Left lung (tissue), 14 donors: ENCODE measurements at places on chromosomes 13 and 19. TPM values are rescaled to one million over a fixed set of nuclear protein-coding genes. Genes with fewer than 3 reads are reported as not detected.

GRCh38 chr13:28410096-28410495 is 84.8 kb downstream of the FLT1 start:
- H3K4me1 ChIP-seq = peaks cover 10% of the 10 kb centered on the region
- H3K27ac ChIP-seq = no peak overlapping the region
- H3K36me3 ChIP-seq = no peaks in the 10 kb centered on the region
- no peak for DNase-seq

- H3K4me3 ChIP-seq = peak within 1 kb of the TSS; percentile 58
- H3K36me3 ChIP-seq = no peaks in the 10 kb centered on the region
- H3K4me1 ChIP-seq = peaks cover 62% of the 10 kb centered on the region
- no peaks in the 10 kb centered on the region for H3K27me3 ChIP-seq
Measured at GRCh38 chr19:4559569-4559968, at the start of gene SEMA6B. Gene SEMA6B, minus strand, starts transcription at chr19:4559684. Its CDS starts 1,227 bp downstream, at chr19:4558457.

- H3K36me3 ChIP-seq = no peaks in the 10 kb centered on the region
- H3K4me1 ChIP-seq = no peaks in the 10 kb centered on the region
- H3K27me3 ChIP-seq = no peaks in the 10 kb centered on the region
- no peak overlapping the region for H3K4me3 ChIP-seq
Measured at GRCh38 chr13:44868397-44868796, 120.9 kb downstream of the NUFIP1 start.

DNA sequence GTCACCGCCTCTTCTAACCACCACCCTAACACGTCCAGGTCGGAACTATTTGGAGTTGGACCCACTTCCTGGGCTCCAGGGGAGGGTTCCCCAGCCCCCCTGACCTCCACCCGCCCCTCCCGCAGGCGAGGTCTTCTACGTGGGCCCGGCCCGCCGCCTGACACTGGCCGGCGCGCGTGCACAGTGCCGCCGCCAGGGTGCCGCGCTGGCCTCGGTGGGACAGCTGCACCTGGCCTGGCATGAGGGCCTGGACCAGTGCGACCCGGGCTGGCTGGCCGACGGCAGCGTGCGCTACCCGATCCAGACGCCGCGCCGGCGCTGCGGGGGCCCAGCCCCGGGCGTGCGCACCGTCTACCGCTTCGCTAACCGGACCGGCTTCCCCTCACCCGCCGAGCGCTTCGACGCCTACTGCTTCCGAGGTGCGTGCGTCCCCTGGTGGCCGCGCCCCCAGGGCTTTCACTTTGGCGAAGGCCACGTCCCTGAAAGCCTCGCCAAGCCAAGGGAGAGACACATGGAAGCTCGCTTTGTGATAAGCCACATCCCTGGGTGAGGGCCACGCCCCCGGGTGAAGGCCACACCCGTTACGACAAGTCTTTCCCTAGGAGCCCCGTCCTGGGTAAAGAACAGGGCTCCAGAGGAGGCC is 13.2 kb downstream of the NCAN start:
- H3K27ac ChIP-seq = no peak overlapping the region
- no peaks in the 10 kb centered on the region for H3K36me3 ChIP-seq
- H3K27me3 ChIP-seq = peaks cover 83% of the 10 kb centered on the region
- H3K4me1 ChIP-seq = no peaks in the 10 kb centered on the region
- H3K4me3 ChIP-seq = peak overlapping the region; percentile 15
- peak; percentile 69 for DNase-seq

DNA sequence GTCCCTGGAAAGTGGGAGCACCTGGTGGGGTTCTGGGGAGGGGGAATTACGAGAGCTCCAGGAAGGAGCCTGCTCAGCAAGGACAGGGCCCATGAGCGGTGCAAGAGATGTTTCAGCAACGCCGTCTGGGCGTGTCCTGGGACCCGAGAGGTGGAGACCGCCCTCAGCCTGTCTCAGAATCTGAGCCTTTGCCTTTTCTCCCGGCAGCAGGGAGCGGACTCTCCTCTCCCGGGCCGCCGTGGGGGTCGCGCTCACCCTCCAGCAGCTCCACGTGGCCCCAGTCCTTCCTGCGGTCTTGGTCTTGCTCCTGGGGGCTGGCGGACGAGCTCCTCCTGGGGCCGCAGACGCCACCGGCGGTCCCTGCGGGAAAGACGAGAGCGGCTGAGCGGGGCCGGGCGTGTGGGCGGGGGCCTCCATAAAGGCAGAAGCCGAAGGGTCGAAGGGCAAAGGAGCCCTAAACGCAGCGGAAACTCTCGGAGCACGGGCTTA is 714 bp downstream of the POLRMT start:
- peak overlapping the region; percentile 99 for H3K4me3 ChIP-seq
- no peak overlapping the region for H3K27ac ChIP-seq
- no peaks in the 10 kb centered on the region for H3K27me3 ChIP-seq
- DNase-seq = no peak
- no peaks in the 10 kb centered on the region for H3K36me3 ChIP-seq

DNA sequence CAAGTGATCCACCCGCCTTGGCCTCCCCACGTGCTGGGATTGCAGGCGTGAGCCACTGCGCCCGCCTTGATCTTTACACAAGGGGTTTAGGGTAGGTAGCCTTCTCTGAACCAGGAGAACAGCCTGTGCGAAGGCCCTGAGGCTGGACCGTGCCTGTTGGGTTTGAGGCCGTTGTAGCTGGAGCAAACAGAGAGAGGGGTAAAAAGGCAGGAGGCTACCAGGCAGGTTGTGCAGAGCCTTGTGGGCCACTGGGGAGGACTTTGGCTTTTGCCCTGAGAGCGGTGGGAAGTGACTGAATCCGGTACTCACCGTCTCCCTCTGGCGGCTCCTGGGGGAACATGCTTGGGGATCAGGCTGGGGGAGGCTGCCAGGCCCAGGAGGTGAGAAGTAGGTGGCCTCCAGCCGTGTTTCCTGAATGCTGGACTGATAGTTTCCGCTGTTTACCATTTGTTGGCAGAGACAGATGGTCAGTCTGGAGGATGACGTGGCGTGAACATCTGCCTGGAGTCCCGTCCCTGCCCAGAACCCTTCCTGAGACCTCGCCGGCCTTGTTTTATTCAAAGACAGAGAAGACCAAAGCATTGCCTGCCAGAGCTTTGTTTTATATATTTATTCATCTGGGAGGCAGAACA is 24.6 kb downstream of the SPC24 start:
- peak overlapping the region; percentile 47 for H3K27ac ChIP-seq
- H3K4me3 ChIP-seq = no peak overlapping the region
- H3K4me1 ChIP-seq = peaks cover 6% of the 10 kb centered on the region
- H3K36me3 ChIP-seq = no peaks in the 10 kb centered on the region
- peak; percentile 87 for DNase-seq

GRCh38 chr13:106619688-106620555 is 52.0 kb upstream of the ARGLU1 start:
- no peaks in the 10 kb centered on the region for H3K36me3 ChIP-seq
- peaks cover 8% of the 10 kb centered on the region for H3K4me1 ChIP-seq
- H3K4me3 ChIP-seq = no peak overlapping the region
- no peak overlapping the region for H3K27ac ChIP-seq
- H3K27me3 ChIP-seq = no peaks in the 10 kb centered on the region
- DNase-seq = peak; percentile 73

- no peaks in the 10 kb centered on the region for H3K27me3 ChIP-seq
- H3K4me3 ChIP-seq = peak within 1 kb of the TSS; percentile 52
- peak within 1 kb of the TSS; percentile 83 for H3K27ac ChIP-seq
- peaks cover 35% of the 10 kb centered on the region for H3K4me1 ChIP-seq
Measured at GRCh38 chr19:18683109-18683957, at the start of gene CRTC1. Gene CRTC1, plus strand, starts transcription at chr19:18683680. Its CDS starts 23 bp downstream, at chr19:18683703.

DNA sequence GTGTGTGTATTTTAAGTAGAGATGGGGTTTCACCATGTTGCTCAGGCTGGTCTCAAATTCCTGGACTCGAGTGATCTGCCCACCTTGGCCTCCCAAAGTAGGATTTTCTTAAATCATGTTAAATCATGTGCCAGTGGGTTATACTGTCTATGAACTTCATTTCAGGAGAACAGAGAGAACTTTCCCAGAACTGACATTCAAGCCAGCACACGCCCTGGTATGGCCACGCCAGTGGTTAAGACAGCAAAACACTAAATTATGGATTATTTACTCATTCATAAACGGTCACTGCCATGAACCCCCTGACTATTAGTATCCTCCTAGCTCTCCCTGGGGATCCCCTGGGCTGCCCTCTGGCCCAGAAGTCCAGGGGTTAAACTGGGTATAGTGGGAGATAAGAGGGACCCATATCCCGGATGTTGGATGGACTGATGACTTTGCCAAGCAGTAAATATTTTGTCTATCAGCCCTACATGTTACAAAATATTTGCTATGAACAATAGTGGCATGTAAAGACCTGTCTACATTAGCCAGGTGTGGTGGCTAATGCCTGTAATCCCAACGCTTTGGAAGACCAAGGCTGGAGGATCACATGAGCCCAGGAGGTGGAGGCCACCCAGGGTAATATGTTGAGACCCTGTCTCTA is 16.1 kb upstream of the STRN4 start:
- peaks cover 6% of the 10 kb centered on the region for H3K36me3 ChIP-seq
- H3K4me1 ChIP-seq = no peaks in the 10 kb centered on the region
- no peaks in the 10 kb centered on the region for H3K27me3 ChIP-seq
- no peak overlapping the region for H3K27ac ChIP-seq

DNA sequence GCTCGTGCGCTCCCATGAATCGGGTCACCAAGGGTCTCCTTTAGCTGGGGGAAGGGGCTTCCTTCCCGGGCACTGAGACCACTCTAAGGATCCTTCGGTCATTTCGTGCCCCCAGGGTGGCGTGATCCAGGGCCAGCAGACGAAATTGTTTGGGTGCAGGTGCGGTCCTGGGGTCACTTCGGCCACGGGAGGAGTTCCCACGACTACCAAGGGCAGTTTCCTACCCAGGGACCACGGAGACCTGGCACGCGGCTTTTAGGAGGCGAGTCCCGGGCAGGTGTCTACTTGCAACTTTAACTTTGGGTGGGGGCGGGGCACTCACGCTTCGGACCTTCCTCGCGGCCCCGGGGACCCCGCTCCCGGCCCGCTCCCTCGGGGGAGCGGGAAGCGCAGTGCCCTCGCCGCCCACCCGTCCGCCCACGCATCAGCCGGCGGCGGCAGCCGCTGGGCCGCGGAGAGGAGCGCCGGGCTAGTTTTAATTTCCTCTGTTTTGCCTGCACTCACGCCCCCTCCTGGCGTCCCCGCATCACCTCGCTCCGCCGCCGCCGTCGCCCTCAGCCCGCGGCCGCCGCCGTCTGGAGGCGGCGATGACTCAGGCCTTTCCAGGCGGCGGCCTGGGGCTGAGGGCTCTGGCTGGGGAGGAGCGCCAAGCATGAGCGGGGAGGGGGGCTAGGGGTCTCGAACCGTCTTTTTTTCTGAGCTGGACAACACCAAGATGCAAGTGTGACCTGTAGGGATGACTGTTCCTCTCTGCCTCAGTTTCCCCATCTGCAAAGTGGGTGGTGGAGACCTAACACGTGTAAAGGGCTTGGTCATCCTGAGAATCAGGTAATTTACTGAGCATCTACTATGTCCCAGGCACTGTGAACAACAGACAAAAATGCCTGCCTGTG is 21.8 kb downstream of the OLFM2 start:
- H3K36me3 ChIP-seq = no peaks in the 10 kb centered on the region
- H3K27ac ChIP-seq = no peak overlapping the region
- H3K4me3 ChIP-seq = peak overlapping the region; percentile 44
- H3K27me3 ChIP-seq = peaks cover 17% of the 10 kb centered on the region
- DNase-seq = peak; percentile 77

DNA sequence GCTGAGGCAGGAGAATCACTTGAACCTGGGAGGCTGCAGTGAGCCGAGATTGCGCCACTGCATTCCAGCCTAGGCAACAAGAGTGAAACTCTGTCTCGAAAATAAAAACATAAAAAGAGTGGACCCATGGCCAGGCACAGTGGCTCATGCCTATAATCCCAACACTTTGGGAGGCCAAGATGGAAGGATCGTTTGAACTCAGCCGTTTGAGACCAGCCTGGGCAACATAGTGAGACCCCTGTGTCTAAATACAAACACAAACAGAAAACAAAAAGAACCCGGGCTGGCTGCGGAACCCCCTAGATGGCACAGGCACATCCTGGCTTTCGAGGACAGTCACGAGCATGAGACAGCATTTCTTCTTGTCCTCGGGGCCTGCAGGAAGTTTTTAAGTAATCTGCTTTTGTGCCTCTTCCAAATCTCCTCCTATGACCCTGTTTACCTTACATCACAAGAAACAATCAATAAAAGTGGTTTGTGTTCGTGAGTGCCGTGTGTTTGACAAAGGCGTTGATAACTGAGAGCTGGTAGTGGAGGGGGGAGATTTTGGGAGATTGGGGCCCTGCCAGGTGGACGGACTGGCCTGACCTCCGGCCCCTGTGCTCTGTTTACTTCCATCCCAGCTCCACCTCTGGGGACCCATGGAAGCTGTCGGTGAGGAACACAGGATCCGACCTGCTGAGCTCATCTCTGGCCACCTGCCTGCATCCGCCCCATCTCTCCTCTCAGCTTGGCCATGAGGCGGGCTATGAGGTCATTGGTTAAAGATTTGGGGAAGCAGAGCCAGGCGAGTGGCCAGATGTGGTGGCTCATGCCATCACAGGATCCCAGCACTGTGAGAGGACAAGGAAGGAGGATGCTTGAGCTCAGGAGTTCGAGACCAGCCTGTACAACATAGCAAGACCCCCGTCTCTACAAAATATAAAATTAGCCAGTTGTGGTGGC is 5.9 kb upstream of the GDF15 start:
- H3K36me3 ChIP-seq = no peaks in the 10 kb centered on the region
- no peak overlapping the region for H3K4me3 ChIP-seq
- peak overlapping the region; percentile 78 for H3K27ac ChIP-seq
- H3K4me1 ChIP-seq = peaks cover 58% of the 10 kb centered on the region

- DNase-seq = peak; percentile 39
- H3K27me3 ChIP-seq = no peaks in the 10 kb centered on the region
- H3K4me1 ChIP-seq = no peaks in the 10 kb centered on the region
- H3K4me3 ChIP-seq = no peak overlapping the region
- no peak overlapping the region for H3K27ac ChIP-seq
Measured at GRCh38 chr13:97629601-97630272, 195.8 kb downstream of the RAP2A start.

DNA sequence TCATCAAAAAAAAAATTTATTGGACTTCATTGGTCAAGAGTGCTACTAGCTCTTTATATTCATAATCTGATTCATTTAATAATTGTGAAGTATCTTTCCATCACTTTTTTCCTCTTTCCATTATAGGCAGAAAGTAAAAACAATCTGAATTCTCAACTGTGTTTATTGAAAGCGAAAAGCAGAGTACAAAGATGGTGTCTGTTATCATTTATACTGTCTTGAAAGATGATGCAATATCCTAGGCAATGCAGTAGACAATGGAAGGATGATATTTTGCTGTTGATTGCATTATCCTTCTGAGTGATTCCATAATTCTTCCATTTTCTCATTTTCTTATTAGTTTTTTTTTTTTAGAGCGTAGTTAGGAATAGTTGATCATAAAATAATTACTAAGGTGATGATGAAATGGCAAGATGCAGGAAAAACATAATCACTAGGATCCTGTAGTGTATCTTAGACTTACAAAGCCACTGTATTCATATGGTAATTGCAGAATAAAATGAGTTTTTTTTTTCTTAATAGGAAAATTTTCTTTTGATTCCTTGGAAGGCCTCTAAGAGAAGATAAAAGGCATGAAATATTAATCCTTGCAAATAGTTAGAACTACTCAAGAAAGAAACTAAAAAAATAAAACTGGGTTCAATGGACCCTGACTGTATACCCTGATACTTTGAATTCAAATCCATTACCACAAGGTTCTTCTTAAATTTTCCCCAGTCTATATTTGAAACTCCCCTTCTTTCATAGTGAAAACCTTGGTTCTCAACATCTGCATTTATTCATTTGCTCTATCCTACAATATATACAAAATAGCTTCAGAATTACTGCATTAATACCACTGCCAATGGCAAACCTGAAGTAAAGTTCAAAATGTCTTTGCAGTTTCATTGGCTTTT is 11.6 kb downstream of the URI1 start:
- no peaks in the 10 kb centered on the region for H3K27me3 ChIP-seq
- no peak for DNase-seq
- H3K4me3 ChIP-seq = no peak overlapping the region
- no peaks in the 10 kb centered on the region for H3K36me3 ChIP-seq
- H3K27ac ChIP-seq = no peak overlapping the region

CLIP3 gene
- total RNA-seq = 16.6 TPM

B3GNT3 gene
- total RNA-seq = 2.1 TPM

ZNF726 gene
- total RNA-seq = 5.1 TPM

VSIG10L gene
- 3.5 TPM for total RNA-seq

HIF3A gene
- total RNA-seq = 30.1 TPM

ZNF835 gene
- total RNA-seq = 2.3 TPM
